ENCODE measurements at places on chromosomes 5 and 9. TPM values are rescaled to one million over a fixed set of nuclear protein-coding genes. Genes with fewer than 3 reads are reported as not detected.

DNA sequence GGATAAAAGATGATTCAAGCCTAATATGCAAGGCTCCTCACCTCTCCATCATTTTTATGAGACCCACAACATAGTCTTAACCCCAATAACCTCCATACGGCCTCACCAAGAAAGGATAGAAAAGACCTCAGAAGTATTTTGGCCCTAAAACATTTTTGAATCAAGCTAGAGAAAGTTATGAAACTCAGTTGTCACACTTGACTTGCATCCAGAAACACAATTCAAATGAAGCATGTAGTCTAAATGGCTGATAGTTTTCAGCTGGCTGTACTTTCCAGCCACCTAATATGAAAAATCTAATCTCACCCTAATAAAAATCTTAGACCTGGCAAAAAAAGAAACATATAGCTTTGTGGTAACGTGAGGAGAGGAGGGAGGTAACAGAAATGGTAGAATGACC lies 116.1 kb downstream of the ARL15 start:
- DNase-seq: no peak

DNA sequence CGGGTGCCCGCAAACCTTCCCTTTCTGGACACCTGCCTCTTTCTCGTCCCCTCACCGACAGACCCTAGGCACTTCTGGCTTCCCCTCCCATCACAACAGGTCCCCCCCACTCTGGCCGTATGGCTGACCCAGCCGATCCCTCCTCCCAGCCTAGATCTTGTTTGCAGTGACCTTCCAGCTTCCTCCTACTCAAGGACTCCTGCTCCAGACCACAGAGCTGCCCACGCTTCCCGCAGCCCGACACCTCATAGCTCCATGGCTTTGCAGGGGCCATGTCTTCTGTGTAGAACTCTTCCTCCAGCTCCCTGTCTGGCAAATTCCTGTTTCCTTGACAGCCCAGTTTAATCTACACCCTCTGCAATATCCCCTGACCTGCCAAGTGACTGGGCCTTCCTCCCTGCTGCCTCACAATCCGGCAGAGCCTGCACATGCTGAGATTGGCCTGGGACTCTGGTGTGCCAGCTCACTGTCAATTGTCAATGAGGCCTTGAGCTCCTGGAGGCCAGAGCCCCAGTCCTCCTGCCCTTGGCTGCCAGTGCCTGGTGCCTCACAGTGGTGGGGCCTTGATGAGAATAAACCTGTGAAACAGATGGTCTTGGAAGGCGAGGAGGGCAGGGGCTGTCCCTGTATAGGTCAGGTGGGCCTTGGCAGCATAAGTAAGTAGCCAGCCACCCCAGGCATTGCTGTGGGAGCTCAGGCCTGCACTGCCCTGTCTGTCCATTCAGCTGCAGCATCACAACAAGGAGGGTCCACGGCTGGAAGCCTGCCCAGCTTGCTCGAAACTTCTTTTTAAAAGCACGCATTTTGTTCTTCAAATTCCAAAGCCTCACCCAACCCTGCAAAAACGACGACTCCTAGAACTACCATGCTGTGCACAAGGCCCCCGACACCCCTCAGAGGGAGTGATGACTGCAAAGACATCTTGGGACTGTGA lies 50.5 kb downstream of the GADD45G start:
- DNase-seq: no peak

GRCh38 chr5:13955896-13956295 lies 11.4 kb upstream of the DNAH5 start:
- DNase-seq: no peak

GRCh38 chr9:84136119-84136868 lies 155.7 kb downstream of the RMI1 start:
- DNase-seq: no peak

DNA sequence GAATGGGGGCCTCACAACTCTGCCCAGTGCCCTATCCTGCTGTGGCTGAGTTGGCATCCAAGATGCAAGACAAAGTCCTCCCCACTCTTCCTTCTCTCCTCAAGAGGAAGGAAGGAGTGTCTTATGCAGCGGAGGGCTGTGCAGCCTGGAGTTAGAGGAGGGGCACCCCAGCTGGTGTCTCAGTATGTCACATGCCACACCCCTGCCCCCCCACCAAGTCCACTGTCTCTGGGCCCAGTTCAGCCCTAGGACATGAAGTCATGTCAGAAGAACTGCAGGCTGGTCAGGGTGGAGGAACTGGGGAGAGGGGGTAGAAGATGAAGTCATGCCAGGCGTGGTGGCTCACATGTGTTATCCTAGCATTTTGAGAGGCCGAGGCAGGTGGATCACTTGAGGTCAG lies 28.0 kb upstream of the SLC28A3 start:
- DNase-seq: no peak

DNA sequence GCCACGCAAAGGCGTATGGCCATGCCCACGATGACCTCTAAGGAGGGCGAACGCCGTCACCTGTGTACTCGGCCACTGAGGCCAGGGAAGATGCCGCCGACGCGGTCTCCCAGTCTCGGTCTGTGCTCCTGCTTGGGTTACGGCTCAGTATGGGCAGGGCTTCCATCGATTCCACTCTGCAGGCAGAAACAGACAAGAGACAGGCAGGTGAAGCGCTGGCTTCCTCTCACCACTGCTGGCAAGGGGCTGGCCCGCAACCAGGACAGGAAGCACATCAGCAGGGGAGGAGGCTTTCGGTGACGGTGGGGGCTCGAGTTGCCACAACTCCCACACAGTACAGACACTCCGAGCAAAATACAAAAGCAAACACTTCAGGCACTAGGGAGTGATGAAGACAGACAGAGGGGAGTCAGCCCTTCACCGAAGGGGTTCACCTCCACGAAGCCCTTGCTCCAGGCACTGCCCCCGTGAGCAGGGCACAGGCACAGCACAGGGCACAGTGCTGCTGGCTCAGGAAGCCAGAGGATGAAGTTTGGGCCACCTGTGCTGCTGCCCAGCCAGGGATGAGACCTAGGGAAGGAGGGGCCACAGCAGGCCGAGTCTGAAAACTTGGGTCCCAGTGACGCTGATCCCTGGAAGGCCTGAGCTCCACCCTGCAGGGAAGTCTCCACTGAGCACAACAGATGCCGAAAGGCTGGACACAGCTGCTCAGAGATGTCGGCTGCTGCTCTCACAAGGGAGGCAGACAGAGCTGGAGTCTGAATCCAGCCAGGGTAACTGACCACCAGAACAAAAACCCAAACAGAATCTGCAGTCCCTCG lies 91.3 kb downstream of the CAMSAP1 start:
- peak; percentile 67 for DNase-seq

- DNase-seq: no peak
Measured at GRCh38 chr5:35656721-35657120, 39.1 kb downstream of the SPEF2 start.

DNA sequence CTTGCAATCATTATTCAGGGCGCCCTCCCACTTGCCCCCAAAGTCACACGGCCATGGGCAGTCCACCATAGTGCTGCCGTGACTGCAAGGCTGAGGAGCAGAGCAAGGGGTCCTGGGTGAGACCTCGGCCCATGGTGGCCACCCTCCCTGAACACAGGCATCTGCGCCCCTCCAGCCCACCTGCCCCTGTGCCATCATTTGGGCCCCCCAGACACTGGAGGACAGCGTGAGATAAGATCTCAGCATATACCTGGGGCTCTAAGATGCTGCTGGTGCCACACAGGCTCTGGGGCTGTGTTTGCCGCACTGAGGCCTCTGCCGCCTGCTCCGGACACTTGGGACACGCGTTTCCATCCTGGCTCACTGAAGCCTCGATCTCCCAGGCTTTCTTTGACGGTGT lies 3.5 kb downstream of the TMEM250 start:
- no peak for DNase-seq

- DNase-seq: no peak
Measured at GRCh38 chr5:36669015-36669651, 62.7 kb downstream of the SLC1A3 start.

DNA sequence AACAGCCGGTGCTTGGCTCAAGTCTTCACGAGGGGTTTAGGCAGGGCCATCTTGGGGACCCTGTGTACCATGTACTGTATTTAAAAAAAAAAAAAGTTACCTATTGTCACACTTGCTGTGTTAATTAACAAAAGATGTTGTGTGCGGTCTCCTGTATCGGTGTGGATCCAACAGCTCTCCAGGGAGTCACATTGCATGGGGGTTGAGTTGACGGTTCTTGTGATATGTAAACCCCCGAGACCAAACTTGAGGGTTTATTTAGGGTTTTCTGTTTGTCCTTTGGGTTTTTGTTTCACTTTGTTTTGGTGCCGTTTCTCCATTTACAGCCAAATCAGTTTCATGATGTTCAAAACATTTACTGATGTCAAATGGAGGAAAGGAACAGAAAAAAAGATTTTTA lies 22.2 kb downstream of the AMBP start:
- no peak for DNase-seq

GRCh38 chr5:157366741-157367674 lies 93.0 kb upstream of the NIPAL4 start:
- peak; percentile 70 for DNase-seq

DNA sequence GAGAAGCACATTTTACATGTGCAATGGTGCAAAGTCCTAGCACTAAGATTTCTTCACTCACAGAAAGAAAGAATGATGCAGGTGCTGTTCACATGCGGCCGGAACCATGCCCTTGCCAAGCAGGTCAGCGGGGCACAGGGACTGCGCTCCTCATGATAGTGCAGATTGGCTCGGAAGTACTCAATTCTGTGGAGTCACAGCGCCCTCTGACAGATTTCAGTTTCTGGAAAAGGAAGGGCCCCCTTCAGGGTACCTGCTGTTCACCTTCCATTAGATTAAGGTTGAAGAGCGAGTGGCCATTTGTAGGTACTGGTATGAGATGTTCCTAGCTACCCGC lies 75.7 kb downstream of the TMC1 start:
- no peak for DNase-seq

GRCh38 chr5:173114536-173114935 lies 29.8 kb upstream of the BNIP1 start:
- no peak for DNase-seq

DNA sequence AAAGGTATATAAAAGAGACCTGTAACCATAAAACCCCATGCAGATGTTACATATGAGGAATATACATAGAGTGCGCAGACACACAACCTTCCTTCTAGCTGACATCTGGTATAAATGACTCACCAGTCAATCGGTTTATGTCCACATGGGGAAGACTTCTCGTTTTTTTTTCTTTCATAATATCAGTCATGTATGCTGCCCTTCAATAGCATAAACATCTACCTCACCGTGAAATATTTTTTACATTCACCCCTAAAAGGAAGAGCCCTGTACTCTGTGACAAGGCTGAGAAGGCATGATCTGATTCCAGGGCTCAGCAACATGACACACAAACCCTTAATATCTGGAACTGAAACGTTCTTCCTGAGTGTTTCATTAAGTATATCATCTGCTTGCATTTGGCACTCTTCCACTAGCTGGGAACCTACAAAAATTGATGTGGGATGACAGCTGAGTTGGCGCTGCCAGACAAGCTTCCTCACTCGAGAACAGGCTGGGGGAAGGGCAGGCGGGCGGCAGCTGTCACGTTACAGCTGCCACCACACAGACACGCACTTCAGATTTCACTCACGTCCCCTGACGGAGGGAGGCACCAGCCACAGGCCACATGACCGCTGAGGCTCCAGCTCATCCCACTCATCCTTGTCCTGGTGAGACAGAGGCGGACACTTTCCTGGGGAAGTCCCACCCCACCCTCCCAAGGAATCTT lies 74.2 kb downstream of the SHB start:
- DNase-seq: peak; percentile 82

DNA sequence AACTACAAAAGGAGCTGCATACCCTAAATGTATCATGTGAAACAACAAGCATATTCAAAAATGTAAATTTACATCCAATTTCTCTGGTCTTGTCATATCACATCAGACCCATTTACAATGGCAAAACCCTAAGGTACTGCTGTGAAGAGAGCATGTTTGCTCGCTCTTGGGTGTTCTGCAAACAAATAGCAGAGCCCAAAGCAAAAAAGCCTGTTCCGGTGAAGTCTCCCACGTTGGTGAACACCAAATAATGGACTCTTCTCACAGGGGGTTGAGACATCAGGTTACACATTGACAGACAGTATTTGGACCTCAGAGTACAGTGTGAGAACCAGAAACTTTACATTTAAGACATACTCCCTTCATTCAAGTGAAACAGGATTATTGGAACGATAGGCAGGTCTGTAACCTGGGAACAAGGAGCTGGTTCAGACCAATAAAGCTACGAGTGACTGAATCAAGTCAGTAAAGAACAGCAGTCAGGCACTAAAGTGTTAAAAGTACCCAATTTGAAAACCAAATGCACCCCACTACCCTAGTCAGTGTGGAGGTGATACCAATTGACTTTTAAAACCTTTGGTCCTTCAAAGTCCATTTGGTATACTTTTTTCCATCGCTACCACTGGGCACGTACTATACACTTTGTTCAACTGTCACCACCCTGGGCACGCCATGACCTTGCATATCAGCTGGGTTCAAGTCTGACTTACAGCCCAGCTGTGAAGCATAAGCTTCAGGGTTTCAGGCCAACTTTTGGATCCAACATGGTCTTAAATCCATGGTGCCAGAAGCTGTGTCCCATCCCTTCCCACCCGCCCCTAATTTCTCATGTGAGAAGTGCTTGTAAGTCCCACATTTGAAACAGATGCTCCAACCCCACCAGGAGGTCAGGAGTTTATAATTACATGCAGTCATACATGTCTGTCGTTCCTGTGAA lies 36.4 kb downstream of the ETF1 start:
- DNase-seq: no peak

GRCh38 chr5:163997965-163998364 lies 492.5 kb downstream of the MAT2B start:
- DNase-seq: no peak

GRCh38 chr5:77426670-77427069 lies 65.4 kb downstream of the WDR41 start:
- DNase-seq: no peak

GRCh38 chr9:89438194-89438593 lies 59.7 kb downstream of the SEMA4D start:
- DNase-seq: no peak

GRCh38 chr5:139985733-139986132 lies 57.4 kb downstream of the NRG2 start:
- DNase-seq: no peak

GRCh38 chr5:101878190-101878589 lies 417.9 kb downstream of the SLCO4C1 start:
- DNase-seq: no peak

DNA sequence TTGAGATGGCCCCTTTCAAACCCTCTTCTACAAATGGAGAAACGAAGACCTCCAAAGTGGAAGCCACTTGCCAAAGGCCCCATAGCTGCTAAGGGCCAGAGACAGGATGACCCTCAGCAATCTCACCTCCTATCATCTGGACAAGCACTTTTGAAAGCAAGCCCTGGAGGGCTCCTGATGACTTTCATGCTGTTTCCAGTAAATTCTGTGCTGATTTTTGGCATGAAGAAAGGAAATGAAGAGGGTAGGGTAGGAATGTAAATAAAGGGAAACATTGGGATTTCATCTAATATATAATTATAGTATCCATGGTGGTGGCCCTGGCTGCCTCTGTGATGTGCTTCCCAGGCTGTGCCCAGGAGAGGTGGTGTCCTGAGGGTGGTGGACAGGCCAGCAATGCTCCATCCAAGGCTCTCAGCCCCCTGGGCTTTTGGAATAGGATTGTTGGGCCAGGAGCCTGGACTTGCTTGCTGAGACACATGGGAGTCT lies 208.0 kb upstream of the TRIM32 start:
- no peak for DNase-seq

- DNase-seq: no peak
Measured at GRCh38 chr5:174501461-174502069, 222.8 kb upstream of the MSX2 start.

The MEIKIN gene
- total RNA-seq: not detected

The EFNA5 gene
- 158 TPM for total RNA-seq

The LRRC14B gene
- total RNA-seq: not detected

The RORB gene
- 2.2 TPM for total RNA-seq

The AHRR gene
- total RNA-seq: 2.0 TPM

The GPR150 gene
- total RNA-seq: not detected

The SNCB gene
- 3.7 TPM for total RNA-seq

The ZNF367 gene
- 39.5 TPM for total RNA-seq

The CATSPER3 gene
- total RNA-seq: 0.54 TPM

The CDKN2A gene
- total RNA-seq: not detected
